Upper lobe of left lung (tissue), 6 donors: ENCODE measurements at places on chromosomes 16 and 17. TPM values are rescaled to one million over a fixed set of nuclear protein-coding genes. Genes with fewer than 3 reads are reported as not detected.

DNA sequence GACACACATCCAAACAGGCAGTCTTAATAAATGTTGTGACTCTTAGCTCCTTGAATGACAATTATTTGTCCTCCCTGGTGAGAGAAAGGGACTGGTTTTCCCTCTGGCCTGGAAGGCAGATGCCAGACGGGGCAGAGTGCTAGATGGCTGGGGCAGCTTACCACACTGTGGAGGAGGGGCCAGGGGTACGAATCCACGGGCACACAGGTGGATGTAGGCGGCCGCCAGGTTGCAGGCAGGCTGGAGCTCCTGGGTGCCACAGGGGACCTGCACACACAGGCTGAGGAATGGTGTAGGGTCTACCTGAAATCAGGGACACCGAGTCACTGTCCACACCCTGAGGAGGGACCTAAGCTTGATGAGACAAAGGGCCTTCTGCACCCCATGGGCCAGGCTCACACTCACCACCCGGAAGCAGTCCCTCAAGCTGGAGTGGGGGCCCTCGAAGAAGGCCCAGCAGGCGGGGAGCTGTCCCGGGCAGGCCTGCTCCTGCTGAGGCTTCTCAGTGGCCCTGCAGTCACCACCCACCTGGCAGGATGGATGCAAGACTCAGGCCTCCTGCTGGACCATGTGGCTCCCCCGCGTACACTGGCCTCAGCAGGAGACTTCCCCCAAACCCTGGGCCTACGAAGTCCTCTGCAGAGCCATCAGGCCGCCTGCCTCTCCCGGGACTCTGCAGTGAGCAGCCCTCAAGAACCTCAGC is 38.4 kb downstream of the RMI2 start:
- no peaks in the 10 kb centered on the region for H3K27me3 ChIP-seq
- no peak overlapping the region for H3K27ac ChIP-seq
- no peak for DNase-seq
- H3K4me1 ChIP-seq = no peaks in the 10 kb centered on the region

PHF12 gene
- total RNA-seq = 42.9 TPM

DNA sequence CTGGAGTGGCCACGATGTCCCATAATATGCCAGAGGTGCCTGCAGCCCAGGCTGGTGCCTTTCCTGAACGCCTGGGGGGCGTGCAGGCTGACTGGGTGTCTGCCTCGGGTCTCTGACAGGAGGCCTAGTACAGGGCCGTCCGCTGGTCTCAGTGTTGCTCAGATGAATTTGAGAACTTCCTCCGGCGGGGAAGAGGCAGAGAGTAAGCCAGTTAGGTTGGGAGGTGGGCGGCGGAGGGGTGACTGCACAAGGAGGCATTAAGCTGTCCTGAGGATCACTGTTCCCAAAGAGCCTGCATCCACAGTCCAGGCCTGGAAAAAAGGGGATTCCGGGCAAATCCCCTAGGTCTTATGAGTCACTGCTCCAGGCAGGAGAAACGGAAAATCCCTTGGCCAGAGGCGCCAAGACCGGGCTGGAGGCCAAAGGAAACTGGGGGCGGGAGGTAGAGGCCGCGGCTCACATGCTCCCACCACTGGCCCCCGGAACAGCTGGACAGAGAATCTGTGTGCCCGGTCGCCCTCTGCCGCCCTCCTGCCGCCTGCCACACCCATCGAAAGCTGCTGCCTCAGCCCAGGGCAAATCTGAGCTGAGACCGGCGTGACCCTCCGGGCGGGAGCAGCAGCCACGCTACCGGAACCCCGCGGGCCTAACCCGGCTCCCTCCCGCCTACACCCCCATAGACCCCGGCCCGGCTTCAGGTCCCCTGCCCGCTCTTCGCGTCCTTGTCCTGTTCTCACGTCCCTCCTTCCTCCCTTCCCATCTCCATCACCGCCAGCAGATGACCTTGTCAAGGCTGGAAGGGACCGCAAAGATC is 1.2 kb downstream of the TRIM47 start:
- H3K27me3 ChIP-seq = no peaks in the 10 kb centered on the region
- DNase-seq = peak; percentile 90
- H3K4me3 ChIP-seq = peak overlapping the region; percentile 65

GRCh38 chr17:43125967-43126910 is 1.1 kb upstream of the BRCA1 start:
- peaks cover 33% of the 10 kb centered on the region for H3K4me1 ChIP-seq
- peak; percentile 79 for DNase-seq
- no peaks in the 10 kb centered on the region for H3K27me3 ChIP-seq
- peak overlapping the region; percentile 79 for H3K27ac ChIP-seq
- H3K4me3 ChIP-seq = peak overlapping the region; percentile 64
- H3K36me3 ChIP-seq = no peaks in the 10 kb centered on the region

DNA sequence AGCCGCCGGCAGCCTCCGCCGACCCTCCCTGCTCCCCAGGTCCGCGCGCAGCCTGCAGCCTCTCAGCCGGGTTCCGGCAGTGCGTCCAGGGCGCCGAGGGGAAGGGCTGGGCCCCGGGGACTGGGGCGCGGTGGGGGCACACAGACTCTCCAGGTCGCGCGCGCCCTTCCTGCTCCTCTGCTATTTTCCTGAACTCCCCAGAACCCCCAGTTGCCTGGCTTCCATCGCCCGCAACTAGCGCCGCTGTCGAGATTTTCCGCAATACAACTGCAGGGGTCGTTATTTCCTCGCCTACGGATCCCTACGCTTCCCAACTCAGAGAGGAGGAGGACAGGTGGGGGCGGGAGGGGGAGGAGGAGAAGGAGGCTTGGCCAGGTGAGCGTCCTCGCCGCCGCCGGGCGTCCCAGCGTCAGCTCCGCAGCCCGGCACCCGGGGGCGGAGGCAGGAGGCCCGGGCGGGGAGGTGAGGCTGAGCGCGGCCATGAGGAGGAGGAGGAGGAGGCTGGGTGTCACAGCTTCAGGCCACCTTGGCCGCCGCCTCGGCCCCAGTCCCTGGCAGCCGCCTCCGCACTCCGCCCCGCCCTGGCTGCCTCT is at the start of gene CA10:
Gene CA10, minus strand, starts transcription at position 265 of the 593 bp plus-strand sequence.
- no peak within 1 kb of the TSS for H3K27ac ChIP-seq
- no peaks in the 10 kb centered on the region for H3K36me3 ChIP-seq
- no peaks in the 10 kb centered on the region for H3K4me1 ChIP-seq
- peak within 1 kb of the TSS; percentile 5 for H3K4me3 ChIP-seq
- peaks cover 22% of the 10 kb centered on the region for H3K27me3 ChIP-seq

GRCh38 chr17:50279181-50279526 is 4.9 kb downstream of the TMEM92 start:
- no peak overlapping the region for H3K4me3 ChIP-seq
- peaks cover 3% of the 10 kb centered on the region for H3K27me3 ChIP-seq
- H3K27ac ChIP-seq = no peak overlapping the region

GRCh38 chr16:47499080-47499699 is 38.1 kb downstream of the PHKB start:
- peaks cover under 1% of the 10 kb centered on the region for H3K4me1 ChIP-seq
- H3K4me3 ChIP-seq = no peak overlapping the region
- H3K27ac ChIP-seq = no peak overlapping the region
- no peaks in the 10 kb centered on the region for H3K27me3 ChIP-seq
- H3K36me3 ChIP-seq = peaks cover 62% of the 10 kb centered on the region
- DNase-seq = no peak

TPSAB1 gene
- total RNA-seq = 169 TPM

GRCh38 chr16:27551036-27551435 is 1.1 kb downstream of the KATNIP start:
- DNase-seq = no peak
- H3K36me3 ChIP-seq = no peaks in the 10 kb centered on the region
- peak overlapping the region; percentile 97 for H3K4me3 ChIP-seq
- H3K27ac ChIP-seq = no peak overlapping the region
- peaks cover 22% of the 10 kb centered on the region for H3K4me1 ChIP-seq
- H3K27me3 ChIP-seq = no peaks in the 10 kb centered on the region

DNA sequence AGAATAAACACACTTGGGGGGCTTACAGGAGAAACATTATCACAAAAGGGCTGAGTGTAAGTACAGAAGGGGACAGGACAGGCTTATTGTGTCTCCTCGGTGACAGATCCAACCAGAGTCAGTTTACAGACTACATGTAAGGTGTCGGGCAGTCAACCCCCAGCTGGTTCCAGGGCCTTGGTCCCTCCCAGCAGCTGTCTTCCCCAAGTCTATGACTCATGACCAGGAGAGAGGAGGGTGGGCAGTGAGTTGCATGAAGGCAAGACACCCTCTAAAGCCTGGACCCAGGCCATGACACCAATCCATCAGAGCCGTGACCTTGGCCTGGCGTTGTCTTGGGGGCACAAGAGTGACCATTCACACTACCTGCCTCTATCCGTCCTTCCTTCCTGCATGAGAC is 276.2 kb upstream of the CCL2 start:
- DNase-seq = no peak
- no peak overlapping the region for H3K27ac ChIP-seq
- no peaks in the 10 kb centered on the region for H3K4me1 ChIP-seq
- no peak overlapping the region for H3K4me3 ChIP-seq
- H3K27me3 ChIP-seq = no peaks in the 10 kb centered on the region

DNA sequence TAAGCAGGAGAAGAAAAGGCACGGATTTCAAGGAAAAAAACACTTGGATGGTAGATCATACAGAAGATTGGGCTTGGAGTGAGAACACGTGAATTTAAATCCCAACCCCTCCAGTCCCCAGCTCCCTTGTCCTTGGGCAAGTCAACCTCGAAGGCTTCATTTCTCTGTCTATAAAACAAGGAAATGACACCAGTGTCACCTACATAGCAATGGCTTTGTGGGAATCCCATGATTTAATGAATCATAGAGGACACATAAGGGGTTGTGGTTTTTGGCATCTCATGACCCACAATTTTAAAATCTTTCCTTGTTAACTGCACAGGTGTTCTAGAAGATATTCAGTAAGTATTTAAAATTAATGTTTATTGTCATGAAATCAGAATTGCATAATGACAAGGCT is 8.2 kb upstream of the CCL2 start:
- H3K4me3 ChIP-seq = no peak overlapping the region
- no peak for DNase-seq
- H3K27me3 ChIP-seq = no peaks in the 10 kb centered on the region
- H3K27ac ChIP-seq = peak overlapping the region; percentile 62

MYH3 gene
- 1.5 TPM for total RNA-seq

DNA sequence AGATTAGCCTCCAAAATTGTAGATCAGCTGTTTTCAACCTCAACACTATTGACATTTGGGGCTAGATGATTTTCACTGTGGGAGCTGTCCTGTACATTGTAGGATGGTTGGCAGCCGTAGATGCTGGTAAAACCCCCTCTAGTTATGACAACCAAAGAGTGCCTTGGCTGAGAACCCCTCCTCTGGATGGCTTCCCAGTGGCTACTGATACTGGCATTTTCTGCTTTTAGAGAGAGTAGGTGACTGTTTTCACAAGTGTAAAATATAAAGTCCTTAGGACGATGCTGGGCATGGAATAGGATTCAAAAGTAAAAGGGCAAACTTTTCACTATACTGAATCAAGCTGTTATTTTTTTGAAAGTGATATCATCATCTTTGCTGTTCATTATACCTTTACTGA is 1048.8 kb upstream of the EEF2KMT start:
- no peak for DNase-seq
- H3K4me3 ChIP-seq = no peak overlapping the region
- H3K27me3 ChIP-seq = no peaks in the 10 kb centered on the region

GRCh38 chr17:40582328-40582901 is 17.1 kb upstream of the CCR7 start:
- peak; percentile 62 for DNase-seq
- no peaks in the 10 kb centered on the region for H3K27me3 ChIP-seq
- H3K4me3 ChIP-seq = no peak overlapping the region

DNA sequence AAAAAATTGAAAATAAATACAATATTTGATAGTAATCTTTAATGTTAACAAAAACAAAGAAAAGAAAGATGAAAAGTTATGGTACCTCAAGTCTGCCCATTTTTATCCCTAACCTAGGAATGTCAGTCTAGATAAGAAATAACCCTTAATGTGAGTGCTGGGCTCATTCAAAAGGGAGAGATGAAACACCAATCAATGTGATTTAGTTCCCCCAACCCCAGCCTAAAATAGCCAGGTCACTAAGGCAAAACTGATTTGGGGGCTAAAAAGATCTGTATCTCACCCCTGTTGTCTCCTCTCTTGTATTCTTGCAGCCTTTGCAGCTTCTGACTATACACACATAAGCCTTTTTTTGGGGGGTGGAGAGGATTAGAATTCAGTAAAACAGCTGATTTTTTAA is 3.2 kb upstream of the IGF2BP1 start:
- peaks cover 58% of the 10 kb centered on the region for H3K27me3 ChIP-seq
- peaks cover 33% of the 10 kb centered on the region for H3K4me1 ChIP-seq
- no peaks in the 10 kb centered on the region for H3K36me3 ChIP-seq
- H3K27ac ChIP-seq = no peak overlapping the region
- no peak for DNase-seq

RAD51C gene
- total RNA-seq = 18.1 TPM

CCR7 gene
- not detected for total RNA-seq

- no peaks in the 10 kb centered on the region for H3K27me3 ChIP-seq
- H3K27ac ChIP-seq = no peak overlapping the region
Observed at GRCh38 chr16:81928271-81928918, 82.9 kb downstream of the SDR42E1 start.

CCL1 gene
- not detected for total RNA-seq

GRCh38 chr16:1276580-1276878 is 20.7 kb downstream of the TPSD1 start:
- no peak overlapping the region for H3K27ac ChIP-seq
- H3K4me1 ChIP-seq = peaks cover 6% of the 10 kb centered on the region
- no peak overlapping the region for H3K4me3 ChIP-seq
- H3K27me3 ChIP-seq = no peaks in the 10 kb centered on the region
- no peak for DNase-seq

GRCh38 chr16:24700549-24701392 is 28.7 kb upstream of the TNRC6A start:
- peak; percentile 68 for DNase-seq
- H3K27me3 ChIP-seq = no peaks in the 10 kb centered on the region
- H3K4me1 ChIP-seq = peaks cover 6% of the 10 kb centered on the region
- H3K27ac ChIP-seq = peak overlapping the region; percentile 59
- no peaks in the 10 kb centered on the region for H3K36me3 ChIP-seq
